Dermis microvascular lymphatic vessel endothelial cell (primary cell): ENCODE measurements at places on chromosomes 4 and X.
A peak's percentile ranks its signal among the peaks of the same experiment; 100 is the strongest.

- DNase-seq = no peak
Measured at GRCh38 chr4:6676722-6677558, 16.7 kb upstream of the S100P start.

GRCh38 chr4:90080116-90080515 lies 47.1 kb upstream of the CCSER1 start:
- DNase-seq = no peak

DNA sequence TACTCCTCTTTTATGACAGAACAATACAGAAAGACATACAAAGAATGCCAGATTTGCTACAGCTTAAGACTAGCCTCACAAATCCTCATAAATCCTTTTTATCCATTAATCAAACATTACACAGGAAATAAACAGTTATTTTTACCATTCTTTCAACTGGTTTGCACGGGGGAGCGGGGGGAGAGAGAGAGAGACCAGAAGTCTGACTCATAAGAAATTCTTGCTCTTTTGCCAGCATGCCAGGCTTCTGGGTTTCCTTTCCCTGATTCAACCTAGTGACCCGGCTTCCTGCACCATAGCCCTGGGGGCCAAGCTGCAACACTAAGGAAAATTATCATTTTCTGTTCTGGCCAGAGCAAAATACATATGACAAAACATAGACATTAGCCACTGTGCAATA lies 6.8 kb upstream of the RRAGB start:
- peak; percentile 40 for DNase-seq

GRCh38 chrX:15816886-15817285 lies 26.6 kb downstream of the ZRSR2 start:
- no peak for DNase-seq

DNA sequence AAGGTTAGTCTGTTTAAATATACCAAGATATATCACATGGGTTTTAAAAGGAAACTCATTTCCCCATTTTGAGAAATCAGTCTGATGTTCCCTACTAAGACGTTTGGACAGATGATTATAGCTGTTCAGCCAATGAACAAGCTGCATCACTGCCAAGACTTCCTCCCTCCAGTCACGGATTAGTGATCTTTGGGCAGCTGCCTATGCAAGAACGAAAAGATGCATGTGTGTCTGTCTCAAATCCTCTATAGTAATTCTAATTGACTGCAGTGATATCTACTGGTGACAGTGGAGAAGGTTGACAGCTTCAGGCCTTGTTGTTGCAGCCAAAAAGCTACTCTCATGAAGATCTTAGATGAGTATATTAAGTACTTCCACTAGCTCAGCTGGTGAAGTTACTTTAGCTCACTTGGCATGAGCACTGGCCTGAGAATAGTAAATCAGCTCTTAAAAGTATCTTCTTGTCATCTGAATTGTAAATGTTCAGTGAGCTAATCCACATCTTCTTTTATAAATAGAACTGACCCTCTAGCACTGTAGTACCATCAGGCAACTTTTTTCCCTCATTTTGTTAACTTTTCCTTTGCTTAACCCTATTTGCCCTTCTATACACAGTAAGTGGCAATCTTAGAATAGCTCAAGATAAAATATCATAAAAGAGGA lies 134.5 kb upstream of the PCDH10 start:
- DNase-seq = peak; percentile 15

- no peak for DNase-seq
Measured at GRCh38 chr4:147899512-147899911, 167.6 kb downstream of the ARHGAP10 start.

- DNase-seq = no peak
Measured at GRCh38 chrX:79415056-79415455, 47.9 kb upstream of the ITM2A start.

DNA sequence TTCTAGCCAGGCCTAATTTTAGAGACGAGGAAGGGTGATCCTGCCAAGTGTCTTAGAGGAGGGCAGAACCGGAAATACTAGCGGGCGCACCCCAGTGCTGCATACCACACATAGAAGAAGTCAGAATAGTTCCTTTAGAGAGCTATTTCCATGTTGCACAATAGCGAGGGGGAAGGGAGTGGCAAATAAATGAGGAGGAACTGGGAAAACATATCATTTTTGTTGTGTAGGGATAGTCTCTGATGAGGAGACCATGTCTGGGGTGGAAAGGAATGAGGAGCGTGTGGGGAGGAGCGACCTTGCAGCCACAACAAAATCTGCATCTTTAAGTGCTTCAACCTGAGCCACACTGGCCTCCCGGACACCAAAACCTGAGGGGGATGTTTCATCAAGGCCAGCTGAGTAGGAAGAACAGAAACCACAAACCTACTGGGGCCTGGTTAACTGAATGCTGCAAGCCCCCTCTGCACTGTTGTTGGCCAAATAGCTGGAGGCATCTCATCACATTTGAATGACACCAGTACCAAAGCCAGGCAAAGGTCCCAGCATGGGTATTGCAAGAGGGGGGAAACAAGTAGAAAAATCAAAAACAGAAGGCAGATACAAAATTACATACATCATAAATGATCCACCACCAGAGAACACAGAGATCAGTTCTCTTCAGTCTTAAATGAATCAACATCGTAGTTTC lies 26.7 kb upstream of the C1QTNF7 start:
- no peak for DNase-seq

- DNase-seq = peak; percentile 18
Measured at GRCh38 chrX:43949669-43950068, 23.5 kb downstream of the NDP start.

DNA sequence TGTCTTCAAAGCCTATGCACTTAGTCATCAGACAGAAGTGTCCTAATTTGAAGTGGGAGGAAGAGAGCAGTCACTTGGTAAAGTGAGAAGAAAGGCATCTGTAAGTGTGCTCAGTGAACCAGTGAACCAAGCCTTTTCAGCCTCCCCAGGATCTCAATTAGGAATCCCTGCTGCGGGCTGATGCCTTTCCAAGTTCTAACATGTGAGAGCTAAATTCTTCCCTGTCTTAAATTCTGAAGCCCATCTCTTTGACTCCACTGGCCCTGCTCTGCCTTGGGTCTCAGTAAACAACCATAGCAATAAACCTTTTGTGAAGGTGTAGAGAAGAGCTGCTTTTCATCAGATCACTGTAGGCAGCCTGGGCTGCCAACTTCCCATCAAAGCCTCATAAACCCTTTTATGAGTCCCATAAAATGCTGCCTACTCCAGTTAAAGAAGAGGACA lies 701.2 kb upstream of the LCORL start:
- DNase-seq = no peak

DNA sequence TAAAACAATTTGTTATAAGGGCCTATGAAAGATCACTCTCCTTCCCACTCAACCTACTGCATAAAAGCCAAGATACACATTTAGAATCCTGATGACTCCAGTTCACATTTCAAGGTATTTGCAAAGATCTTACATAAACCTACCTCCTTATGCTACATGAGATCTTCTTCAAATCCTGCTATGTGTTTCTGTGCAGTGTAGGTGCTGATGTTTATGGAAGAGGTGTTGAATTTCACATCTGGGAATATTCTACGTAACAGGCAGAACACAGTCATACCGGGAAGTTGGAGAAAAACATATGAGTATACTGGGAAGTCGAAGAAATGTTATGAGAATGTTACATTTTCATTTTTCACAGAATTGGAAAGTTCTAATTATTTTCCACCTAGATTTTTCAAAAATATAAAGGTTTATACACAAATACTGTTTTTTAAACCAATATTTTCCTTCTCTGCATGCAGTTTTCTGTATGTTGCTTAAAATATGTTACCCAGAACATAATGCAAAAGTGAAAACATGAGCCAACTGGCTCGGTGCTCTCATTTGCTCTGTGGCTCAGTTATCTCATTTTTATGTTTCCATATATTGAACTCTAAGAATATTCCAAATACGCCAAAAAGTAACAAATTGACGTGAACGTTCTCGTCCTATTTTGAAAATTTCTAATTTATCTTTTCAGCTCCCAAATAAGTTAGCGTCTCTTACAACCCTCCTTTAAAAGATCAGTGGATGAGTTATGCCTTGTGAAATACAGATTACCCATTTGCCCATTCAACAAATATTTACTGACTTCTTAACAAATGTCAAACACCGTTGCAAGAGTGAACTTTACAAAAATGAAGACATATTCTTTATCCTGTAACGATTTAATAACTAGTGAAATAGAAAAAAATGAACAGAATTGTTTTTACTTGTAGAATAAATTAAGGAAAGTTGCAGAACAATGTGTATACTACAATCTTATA lies 899.3 kb downstream of the STIM2 start:
- DNase-seq = no peak

DNA sequence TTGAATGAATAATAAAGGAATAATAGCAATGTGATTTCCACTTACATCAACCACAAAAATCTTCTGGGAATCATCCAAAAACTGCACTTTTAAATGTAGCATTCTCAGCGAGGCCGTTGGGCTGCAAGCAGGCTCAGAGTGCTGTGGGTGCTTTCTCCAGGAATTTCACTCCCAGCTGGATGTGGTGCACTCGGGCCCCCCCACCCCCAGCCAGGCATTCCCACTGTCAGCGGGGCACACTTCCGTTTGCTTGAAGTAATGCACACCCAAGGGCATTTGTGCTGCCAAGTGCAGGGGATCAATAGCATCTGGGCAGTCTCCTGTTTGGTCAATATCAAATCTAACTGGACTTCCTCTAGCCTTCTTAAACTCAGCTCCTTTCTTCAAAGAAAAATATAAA lies at the start of gene FRMD7:
FRMD7 (minus strand) TSS at position 278 of the 400 bp plus-strand sequence; CDS start at position 102, 176 bp downstream.
- no peak for DNase-seq

- DNase-seq = no peak
Measured at GRCh38 chr4:146247356-146247755, 33.0 kb downstream of the REELD1 start.

GRCh38 chrX:3160756-3161155 lies 119.5 kb downstream of the ARSF start:
- DNase-seq = no peak

GRCh38 chr4:76622126-76622525 lies 187.1 kb downstream of the SHROOM3 start:
- no peak for DNase-seq

- DNase-seq = no peak
Measured at GRCh38 chr4:54942721-54943120, 182.7 kb downstream of the KDR start.

DNA sequence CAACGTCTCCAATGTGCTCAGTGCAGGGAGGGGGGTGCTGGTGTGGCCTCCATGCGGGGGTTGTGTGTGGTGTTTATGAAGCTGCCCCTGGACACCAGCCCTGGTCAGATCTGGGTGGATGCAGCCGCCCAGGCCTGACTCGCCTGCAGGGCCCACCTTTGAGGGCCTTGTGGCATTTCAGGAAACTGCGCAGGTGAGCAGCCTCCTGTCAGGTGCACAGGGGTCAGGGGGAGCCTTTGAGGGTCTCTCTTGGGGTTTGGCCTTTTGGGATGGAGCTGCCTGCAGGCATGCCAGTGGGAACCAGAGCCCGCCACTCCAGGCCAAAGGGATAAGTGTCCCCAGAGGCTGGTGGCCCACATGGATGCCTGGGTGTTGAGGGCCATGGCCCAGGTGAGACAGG lies 45.4 kb downstream of the ADRA2C start:
- DNase-seq = no peak

DNA sequence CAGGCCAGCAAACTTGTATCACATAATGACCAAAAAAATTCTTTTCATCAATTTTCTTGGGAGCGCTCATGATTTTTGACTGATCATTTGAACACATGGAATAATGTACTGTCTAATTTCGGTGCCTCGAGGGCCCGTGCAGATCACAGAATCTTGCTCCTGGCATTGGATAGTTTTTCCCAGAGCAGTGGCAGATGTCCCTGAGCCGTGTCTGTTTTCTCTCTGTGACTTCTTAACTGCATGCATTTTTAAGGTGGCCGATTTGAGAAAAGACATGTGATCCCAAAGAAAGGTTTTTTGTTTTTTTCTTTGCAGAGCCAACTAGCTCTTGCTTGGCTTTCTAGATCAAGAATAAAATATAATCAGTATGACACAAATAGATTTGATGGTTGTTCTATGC lies 19.7 kb downstream of the GPRIN3 start:
- DNase-seq = no peak

GRCh38 chrX:19581786-19582185 lies 66.5 kb upstream of the MAP3K15 start:
- DNase-seq = no peak

DNA sequence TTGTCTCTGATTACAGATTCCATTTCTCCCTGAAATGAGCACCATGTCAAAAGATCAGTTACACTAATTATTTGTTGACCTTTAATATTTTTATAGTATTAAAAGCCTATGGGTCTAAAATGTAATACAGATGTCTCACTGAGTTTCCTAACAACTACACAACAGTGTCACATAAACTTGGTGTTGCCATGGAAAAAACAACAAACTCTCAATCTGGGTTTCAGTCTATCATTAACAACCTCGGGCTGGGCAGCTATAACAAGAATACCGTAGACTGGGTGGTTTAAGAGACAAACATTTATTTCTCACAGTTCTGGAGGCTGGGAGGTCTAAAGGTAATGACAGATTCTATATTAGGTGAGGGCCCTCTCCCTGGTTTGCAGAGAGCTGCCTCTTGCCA lies 407.1 kb downstream of the HNRNPD start:
- no peak for DNase-seq

GRCh38 chrX:145190801-145191389 lies 56.4 kb upstream of the SPANXN1 start:
- no peak for DNase-seq

- DNase-seq = no peak
Measured at GRCh38 chr4:72207196-72207595, 175.4 kb downstream of the NPFFR2 start.

GRCh38 chr4:15963576-15963975 lies 601 bp upstream of the FGFBP2 start:
- no peak for DNase-seq

- no peak for DNase-seq
Measured at GRCh38 chr4:73762409-73762808, 22.0 kb downstream of the CXCL8 start.

GRCh38 chr4:14247767-14248166 lies 620.2 kb upstream of the BOD1L1 start:
- DNase-seq = no peak

- no peak for DNase-seq
Measured at GRCh38 chr4:148845609-148846008, 403.4 kb upstream of the NR3C2 start.

GRCh38 chrX:51440365-51440764 lies 56.0 kb downstream of the NUDT11 start:
- no peak for DNase-seq
